ENCODE measurements at places on chromosomes 4 and X.

DNA sequence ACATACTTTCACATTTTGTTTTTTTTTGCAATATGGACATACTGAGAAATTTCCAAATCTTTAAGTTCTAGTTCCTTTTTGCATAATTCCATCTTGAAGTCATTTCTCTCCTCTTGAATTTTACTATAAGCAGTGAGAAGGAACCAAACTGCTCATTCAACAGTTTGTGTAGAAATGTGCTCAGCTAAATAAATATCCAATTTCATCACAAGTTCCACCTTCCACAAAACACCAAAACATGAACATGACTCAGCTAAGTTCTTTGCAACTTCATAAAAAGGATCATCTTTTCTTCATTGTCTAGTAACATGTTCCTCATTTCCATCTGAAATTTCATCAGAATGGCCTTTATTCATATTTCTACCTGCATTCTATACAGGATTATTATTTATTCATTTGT is 77.3 kb upstream of the FGF13 start:
- no peak overlapping the region for H3K27ac ChIP-seq
- no peak for DNase-seq
- H3K4me3 ChIP-seq, result no peak overlapping the region

- H3K4me1 ChIP-seq, result peaks cover 14% of the 10 kb centered on the region
- H3K36me3 ChIP-seq, result no peaks in the 10 kb centered on the region
- no peak for DNase-seq
- H3K4me3 ChIP-seq, result no peak overlapping the region
- no peak overlapping the region for H3K27ac ChIP-seq
- H3K27me3 ChIP-seq, result peaks cover 23% of the 10 kb centered on the region
Observed at GRCh38 chrX:115562480-115562847, 1.5 kb downstream of the PLS3 start.

DNA sequence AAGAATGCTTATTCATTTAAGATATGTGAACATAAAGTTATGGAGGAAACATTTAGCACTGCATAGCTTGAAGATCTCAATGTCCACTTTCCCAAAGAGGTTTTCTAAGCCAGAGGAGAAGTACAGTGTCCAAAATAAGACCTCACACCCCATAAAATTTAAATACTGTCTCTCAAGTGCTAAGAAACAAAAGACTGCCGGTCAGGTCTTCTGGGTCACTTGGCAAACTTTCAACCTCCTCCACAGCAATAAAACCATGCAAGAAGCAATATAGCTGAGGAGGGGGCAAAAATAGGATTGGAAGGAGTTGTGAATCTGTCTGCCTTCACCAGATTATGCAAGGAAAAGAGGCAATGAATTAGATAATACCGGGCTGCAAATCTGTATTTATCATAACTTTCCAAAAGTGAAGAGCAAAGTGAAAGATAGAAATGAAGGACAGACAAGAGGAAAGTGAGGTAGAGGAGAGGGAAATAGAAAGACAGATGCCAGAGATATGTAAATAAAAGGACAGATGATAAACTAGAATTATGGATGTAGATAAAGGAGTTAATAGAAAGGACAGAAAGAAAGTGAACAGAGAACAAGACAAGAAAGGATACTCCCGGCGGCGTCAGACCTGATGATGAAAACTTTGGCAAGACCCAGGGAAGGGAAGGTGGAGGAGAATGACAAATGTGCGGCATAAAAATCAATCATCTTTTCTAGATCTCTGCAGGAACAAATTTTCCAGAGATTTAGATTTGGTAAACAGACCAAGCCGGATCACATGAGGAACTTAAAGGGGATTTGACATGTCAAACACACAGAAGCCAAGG is 152.7 kb upstream of the FAM241A start:
- H3K27ac ChIP-seq, result no peak overlapping the region
- H3K4me1 ChIP-seq, result peaks cover 11% of the 10 kb centered on the region
- H3K36me3 ChIP-seq, result no peaks in the 10 kb centered on the region
- H3K27me3 ChIP-seq, result peaks cover 29% of the 10 kb centered on the region

- H3K4me1 ChIP-seq, result peaks cover 3% of the 10 kb centered on the region
- H3K4me3 ChIP-seq, result no peak overlapping the region
- no peak overlapping the region for H3K27ac ChIP-seq
- H3K27me3 ChIP-seq, result peaks cover 15% of the 10 kb centered on the region
Observed at GRCh38 chr4:6352031-6352692, 82.5 kb downstream of the WFS1 start.

DNA sequence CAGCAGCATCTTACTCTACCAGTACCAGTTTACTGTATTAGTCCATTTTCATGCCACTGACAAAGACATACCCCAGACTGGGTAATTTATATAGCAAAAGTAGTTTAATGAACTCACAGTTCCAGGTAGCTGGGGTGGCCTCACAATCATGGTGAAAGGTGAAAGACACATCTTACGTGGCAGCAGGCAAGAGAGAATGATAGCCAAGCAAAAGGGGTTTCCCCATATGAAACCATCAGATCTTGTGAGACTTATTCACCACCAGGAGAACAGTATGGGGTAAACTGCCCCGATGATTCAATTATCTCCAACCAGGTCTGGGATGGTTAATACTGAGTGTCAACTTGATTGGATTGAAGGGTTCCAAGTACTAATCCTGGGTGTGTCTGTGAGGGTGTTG is 69.3 kb downstream of the YIPF6 start:
- H3K4me3 ChIP-seq, result no peak overlapping the region
- H3K27ac ChIP-seq, result no peak overlapping the region
- DNase-seq, result no peak
- no peaks in the 10 kb centered on the region for H3K27me3 ChIP-seq
- H3K4me1 ChIP-seq, result no peaks in the 10 kb centered on the region

DNA sequence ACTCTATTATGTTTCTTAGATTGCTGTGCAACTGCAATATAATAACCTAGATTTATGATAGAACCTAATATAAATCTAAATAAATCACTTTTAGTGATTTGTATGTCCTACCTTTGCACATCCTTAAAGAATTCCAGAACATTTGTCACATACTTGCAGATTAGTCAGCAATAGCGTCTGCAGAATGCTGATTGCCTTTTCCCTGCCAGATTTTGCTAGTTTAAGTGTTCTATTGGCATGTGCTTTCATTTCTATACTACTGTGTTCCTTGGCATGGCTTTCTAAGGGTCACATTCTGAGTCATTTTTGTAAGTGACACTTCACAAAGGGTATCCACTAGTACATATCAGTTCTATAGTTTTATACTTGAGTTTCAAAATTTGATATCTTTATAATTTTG is 303.1 kb upstream of the GIMD1 start:
- H3K27ac ChIP-seq, result no peak overlapping the region
- no peaks in the 10 kb centered on the region for H3K36me3 ChIP-seq
- H3K4me1 ChIP-seq, result no peaks in the 10 kb centered on the region
- H3K4me3 ChIP-seq, result no peak overlapping the region
- no peaks in the 10 kb centered on the region for H3K27me3 ChIP-seq
- no peak for DNase-seq

DNA sequence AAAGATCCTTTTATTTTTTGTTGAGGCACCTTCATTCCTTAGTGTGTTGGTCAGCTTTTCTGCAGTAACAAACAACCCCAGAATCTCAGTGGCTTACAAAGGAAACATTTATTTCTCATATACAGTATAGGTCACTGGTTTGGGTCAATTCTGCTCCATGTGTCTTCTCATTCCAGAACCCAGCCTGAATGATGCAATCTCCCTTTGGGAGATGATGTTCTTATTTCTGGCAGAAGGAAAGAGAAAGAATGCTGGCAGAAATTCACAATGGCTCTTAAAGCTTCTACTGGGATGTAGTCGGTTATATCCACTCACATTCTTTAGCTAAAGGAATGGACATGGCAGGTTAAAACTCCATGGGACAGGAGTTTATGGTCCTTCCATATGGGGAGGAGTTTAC is 42.3 kb downstream of the IDS start:
- H3K36me3 ChIP-seq, result no peaks in the 10 kb centered on the region
- no peak overlapping the region for H3K4me3 ChIP-seq
- no peak overlapping the region for H3K27ac ChIP-seq
- no peak for DNase-seq
- H3K4me1 ChIP-seq, result no peaks in the 10 kb centered on the region
- H3K27me3 ChIP-seq, result peaks cover 12% of the 10 kb centered on the region

DNA sequence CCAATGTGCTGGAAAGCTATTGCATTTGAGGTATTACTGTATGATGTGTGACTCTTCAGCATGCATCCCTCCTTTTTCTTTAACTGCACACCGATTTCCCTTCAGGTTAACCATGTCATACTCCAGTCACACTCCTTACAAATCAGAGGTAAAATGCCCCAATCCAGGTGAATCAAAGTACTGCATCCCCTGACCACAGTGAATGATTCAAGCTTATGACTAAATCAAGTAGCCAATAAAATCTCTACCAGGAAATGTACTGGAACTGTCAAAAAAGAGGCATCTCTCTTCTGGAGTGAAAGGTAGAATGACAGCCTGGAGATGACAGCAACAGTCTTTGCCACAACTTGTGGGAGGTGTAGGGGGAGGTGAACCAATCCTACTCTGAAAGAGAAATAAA is 10.4 kb downstream of the ADAMTS3 start:
- no peak overlapping the region for H3K4me3 ChIP-seq
- H3K36me3 ChIP-seq, result no peaks in the 10 kb centered on the region
- H3K4me1 ChIP-seq, result no peaks in the 10 kb centered on the region
- DNase-seq, result no peak
- no peak overlapping the region for H3K27ac ChIP-seq

DNA sequence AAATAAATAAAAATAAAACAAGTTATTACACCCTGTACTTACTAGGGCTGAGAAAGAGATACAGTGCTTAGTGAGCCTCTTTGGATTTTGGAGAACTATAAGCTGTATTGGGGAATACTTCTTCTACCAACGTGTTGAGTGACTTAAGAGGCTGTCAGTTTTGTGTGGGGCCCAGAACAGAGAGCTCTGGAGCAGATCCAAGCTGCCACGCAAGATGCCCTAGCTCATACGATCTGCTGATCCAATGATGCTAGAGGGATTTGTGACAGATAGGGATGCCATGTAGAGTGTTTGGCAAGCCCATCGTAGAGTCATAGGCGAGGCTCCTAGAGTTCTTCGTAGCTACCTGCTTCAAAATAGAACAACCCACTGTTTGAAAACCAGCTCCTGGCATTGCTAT is 60.3 kb upstream of the KLF3 start:
- DNase-seq, result no peak
- no peaks in the 10 kb centered on the region for H3K36me3 ChIP-seq
- no peaks in the 10 kb centered on the region for H3K27me3 ChIP-seq
- H3K4me1 ChIP-seq, result no peaks in the 10 kb centered on the region
- H3K27ac ChIP-seq, result no peak overlapping the region

DNA sequence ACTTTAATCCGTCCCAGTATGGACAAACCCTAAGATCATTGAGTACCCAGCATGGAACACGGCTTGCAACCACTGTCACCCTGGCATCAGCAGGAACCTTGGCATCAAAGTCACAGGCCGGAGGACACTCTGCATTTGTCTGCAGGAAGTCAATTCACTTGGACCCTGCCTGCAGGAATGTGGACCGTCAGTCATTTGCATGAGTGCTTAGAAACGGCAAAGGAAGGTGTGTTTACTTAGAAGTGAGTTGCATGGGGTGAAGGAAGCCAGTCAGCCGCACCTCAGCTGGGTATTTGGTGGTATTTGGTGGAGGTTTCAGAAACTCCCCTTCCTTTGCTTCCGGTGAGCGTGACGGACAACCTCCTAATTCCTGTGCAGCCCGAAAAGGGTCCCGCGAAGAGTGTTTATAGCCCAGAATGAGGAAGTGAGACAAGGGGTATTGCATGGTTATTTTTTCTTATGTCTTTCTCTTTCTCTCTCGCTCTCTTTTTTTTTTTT is 15.5 kb downstream of the P2RY8 start:
- peaks cover 53% of the 10 kb centered on the region for H3K36me3 ChIP-seq
- H3K4me3 ChIP-seq, result peak overlapping the region; percentile 90
- H3K4me1 ChIP-seq, result peaks cover 63% of the 10 kb centered on the region
- DNase-seq, result peak; percentile 91

DNA sequence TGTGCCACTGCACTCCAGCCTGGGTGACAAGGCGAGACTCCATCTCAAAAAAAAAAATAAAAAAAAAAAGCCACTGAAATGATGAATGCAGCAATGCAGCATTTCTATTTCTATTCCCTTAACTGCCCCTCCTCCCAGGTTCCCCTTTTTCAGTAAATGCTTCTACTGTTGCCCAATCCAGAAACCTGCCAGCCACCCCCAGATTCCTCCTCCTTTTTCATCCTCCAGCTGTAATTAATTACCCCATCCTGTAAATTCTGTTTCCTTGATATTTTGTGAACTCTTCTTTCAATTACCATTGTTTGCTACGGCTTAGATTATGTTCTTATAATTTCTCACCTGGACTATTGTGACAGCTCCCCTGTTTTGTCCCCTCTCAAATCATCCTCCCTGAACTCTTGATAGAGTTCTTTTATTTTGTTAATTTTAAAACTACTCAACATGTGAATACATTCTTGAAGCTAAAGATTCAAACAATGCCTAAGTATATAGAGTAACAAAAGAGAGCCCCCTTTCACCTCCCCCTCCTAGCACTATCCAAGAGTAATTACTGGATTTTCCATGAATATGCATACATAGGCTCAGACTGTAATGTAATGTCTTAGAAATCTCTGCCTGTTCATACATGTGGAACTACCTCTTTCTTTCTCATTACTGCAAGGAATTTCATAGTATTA is 140.6 kb upstream of the GPC4 start:
- no peaks in the 10 kb centered on the region for H3K36me3 ChIP-seq
- peaks cover 8% of the 10 kb centered on the region for H3K27me3 ChIP-seq
- H3K4me3 ChIP-seq, result no peak overlapping the region

- no peak overlapping the region for H3K27ac ChIP-seq
- no peak overlapping the region for H3K4me3 ChIP-seq
- H3K4me1 ChIP-seq, result no peaks in the 10 kb centered on the region
- no peak for DNase-seq
- no peaks in the 10 kb centered on the region for H3K27me3 ChIP-seq
- H3K36me3 ChIP-seq, result no peaks in the 10 kb centered on the region
Observed at GRCh38 chr4:79632114-79632513, 224.1 kb upstream of the GK2 start.

GRCh38 chrX:69428216-69428615 is 75.9 kb upstream of the NALF2 start:
- H3K27ac ChIP-seq, result no peak overlapping the region
- DNase-seq, result no peak
- no peaks in the 10 kb centered on the region for H3K4me1 ChIP-seq
- peaks cover 13% of the 10 kb centered on the region for H3K27me3 ChIP-seq

GRCh38 chr4:174118171-174118570 is 165.3 kb downstream of the FBXO8 start:
- H3K4me1 ChIP-seq, result peaks cover 4% of the 10 kb centered on the region
- no peak overlapping the region for H3K27ac ChIP-seq
- no peaks in the 10 kb centered on the region for H3K36me3 ChIP-seq
- DNase-seq, result no peak
- no peak overlapping the region for H3K4me3 ChIP-seq
- peaks cover 33% of the 10 kb centered on the region for H3K27me3 ChIP-seq

GRCh38 chrX:37809970-37810369 is 30.1 kb downstream of the CYBB start:
- H3K4me3 ChIP-seq, result no peak overlapping the region
- peaks cover 49% of the 10 kb centered on the region for H3K4me1 ChIP-seq
- H3K27ac ChIP-seq, result peak overlapping the region; percentile 67
- peaks cover 29% of the 10 kb centered on the region for H3K36me3 ChIP-seq
- DNase-seq, result no peak

GRCh38 chr4:65670331-65671031 is at the start of gene EPHA5:
Gene EPHA5 (minus strand): TSS chr4:65670489. CDS start chr4:65669742, 747 bp downstream.
- H3K4me1 ChIP-seq, result peaks cover 8% of the 10 kb centered on the region
- peak within 1 kb of the TSS; percentile 10 for H3K4me3 ChIP-seq
- peak within 1 kb of the TSS; percentile 2 for H3K27ac ChIP-seq
- DNase-seq, result no peak
- H3K36me3 ChIP-seq, result no peaks in the 10 kb centered on the region
- peaks cover 60% of the 10 kb centered on the region for H3K27me3 ChIP-seq

- no peaks in the 10 kb centered on the region for H3K36me3 ChIP-seq
- no peak overlapping the region for H3K4me3 ChIP-seq
- no peaks in the 10 kb centered on the region for H3K27me3 ChIP-seq
- no peak overlapping the region for H3K27ac ChIP-seq
Observed at GRCh38 chr4:165756836-165757235, 116.2 kb upstream of the TLL1 start.

Measured in stimulated activated naive B cell treated with anti-CD40 and anti-IgM and Interleukin-4, amounts not matched to agents 10 μg/mL and 1 μg/mL and 100 μg/mL, for 72 hours (primary cell).